ENCODE measurements at places on chromosomes 3 and 15. TPM values are rescaled to one million over a fixed set of nuclear protein-coding genes. Genes with fewer than 3 reads are reported as not detected.
A peak's percentile ranks its signal among the peaks of the same experiment; 100 is the strongest.

FGF7 gene
- 0.02 TPM for total RNA-seq

- peak; percentile 100 for DNase-seq
Measured at GRCh38 chr3:123834631-123835030, 49.5 kb downstream of the MYLK start.

DNA sequence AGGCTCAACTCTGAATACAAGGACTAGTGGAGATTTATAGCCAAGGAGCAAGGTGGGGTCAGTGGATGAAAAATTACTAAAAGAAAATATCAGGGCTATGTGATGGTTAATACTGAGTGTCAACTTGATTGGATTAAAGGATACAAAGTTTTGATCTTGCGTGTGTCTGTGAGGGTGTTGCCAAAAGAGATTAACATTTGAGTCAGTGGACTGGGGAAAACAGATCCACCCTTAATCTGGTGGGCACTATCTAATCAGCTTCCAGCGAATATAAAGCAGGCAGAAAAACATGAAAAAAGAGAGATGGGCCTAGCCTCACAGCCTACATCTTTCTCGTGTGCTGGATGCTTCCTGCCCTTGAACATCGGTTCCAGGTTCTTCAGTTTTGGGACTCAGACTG lies 14.4 kb upstream of the SENP7 start:
- DNase-seq: no peak

DNA sequence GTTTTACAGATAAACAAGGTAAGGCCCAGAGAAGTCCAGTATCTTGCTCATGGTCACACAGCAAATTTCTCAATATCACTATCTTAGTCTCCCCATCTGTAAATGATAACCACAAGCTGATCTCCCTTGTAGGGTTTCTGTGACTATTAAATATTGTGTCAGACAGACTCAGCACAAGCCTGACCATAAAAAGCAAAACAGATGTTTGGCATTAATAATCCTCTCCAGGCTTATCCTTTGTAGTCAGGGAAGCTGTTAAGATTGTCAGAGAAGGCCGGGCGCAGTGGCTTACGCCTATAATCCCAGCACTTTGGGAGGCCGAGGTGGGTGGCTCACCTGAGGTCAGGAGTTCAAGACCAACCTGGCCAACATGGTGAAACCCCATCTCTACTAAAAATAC lies 173.2 kb upstream of the PRICKLE2 start:
- DNase-seq: no peak

- no peak for DNase-seq
Measured at GRCh38 chr3:172347895-172348679, 100.2 kb downstream of the GHSR start.

DNA sequence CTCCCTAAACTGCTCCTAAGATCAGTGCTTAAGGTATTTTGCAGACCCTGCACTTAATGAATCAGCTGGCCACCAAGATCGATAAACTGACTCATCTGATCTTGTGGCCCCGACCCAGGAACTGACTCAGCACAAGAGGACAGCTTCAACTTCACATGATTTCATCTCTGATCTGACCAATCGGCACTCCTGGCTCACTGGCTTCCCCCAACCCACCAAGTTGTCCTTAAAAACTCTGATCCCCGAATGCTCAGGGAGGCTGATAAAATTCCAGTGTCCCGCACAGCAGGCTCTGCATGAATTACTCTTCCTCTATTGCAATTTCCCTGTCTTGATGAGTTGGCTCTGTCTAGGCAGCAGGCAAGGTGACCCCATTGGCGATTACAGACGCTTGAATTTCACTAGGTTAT lies 13.5 kb downstream of the HTR3E start:
- peak; percentile 84 for DNase-seq

DNA sequence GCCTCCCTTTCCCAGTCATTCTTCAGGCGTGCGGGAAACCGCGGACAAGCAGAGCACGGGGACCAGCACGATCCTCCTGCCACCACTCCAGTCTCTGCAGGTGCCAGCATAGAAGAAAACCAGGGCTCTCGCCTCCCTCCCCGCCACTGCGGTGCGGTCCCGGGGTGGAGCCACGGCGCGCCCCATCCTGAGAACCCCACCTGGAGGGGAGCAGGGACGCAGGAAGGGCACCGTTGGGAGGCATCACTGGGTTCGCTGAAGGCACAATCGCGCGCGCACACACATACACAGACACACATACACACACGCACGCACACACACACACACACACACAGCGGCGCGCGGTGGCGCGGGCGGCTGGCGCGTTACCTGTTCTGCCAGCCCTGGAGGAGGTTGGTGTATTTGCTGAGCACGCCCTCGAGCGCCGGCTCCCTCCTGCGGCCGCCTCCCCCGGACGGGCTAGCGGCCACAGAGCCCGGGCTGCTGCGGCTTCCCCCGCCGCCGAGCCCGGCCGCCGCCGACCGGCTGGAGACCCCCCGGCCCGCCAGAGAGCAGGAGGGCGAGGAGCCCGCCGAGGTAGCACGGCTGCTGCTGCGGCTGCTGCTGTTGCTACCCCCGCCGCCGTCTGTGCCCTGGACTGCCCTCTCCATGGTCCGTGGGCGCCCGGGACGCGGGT lies 394 bp downstream of the OSBPL10 start:
- peak; percentile 67 for DNase-seq

DNA sequence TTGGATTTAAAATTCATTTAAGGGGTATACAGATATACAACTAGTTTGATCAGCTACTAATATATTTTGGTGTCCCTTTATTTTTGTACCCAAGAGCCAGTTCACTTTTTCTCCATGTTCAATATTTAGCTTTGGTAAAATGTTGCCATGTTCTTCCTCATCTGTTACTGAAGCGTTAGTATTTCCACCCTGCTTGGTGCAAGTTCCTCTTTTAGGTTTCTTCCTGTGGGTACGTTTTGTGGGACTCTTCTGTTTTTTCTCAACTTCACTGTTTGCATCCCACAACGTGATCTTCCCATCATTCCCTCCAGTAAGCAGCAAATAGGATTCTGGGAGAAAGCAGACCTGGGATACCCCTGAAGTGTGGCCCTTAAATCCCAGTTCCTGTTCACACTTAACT lies 14.1 kb downstream of the WDR53 start:
- DNase-seq: no peak

DNA sequence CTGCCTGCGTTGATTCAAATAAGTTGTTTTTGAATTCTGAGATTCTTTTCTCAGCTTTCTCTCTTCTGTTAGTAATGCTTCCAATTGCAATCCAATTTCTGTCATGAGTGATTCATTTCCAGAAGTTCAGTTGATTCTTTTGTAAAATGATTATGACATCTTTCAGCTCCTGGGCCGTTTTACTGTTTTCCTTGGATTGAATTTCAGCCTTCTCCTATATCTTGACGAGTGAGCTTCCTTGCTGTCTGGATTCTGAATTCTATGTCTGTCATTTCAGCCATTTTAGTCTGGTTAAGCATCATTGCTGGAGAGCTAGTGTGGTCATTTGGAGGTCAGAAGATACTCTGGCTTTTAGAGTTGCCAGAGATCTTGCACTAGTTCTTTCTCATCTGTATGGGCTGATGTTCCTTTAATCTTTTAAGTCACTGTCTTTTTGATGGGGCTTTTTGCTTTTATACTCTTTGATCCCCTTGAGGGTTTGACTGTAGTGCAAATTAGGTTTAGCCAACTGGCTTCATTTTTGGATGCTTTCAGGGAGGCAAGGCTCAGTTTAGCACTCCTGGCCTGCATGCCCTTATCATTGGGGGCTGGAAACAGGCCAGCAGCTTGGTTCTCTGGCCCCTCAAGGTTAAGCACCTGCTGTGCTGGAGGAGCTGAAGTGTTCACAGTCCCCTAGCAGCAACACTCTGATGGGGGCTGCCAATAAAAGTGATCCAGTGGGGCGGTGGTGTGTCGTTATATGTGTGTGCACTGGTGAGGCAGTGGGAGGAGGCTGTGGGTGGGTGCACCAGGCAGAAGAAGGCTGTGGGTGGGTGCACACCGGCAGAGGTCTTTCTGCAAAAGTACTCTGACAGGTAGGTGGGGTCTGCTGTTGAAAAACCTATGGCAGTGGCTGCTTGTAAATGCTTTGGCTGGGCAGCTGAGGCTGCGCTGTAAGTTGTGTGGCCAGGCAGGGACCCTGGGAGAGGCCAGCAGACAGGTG lies 51.2 kb downstream of the MCTP2 start:
- DNase-seq: peak; percentile 22

ZNF502 gene
- 0.37 TPM for total RNA-seq

DNA sequence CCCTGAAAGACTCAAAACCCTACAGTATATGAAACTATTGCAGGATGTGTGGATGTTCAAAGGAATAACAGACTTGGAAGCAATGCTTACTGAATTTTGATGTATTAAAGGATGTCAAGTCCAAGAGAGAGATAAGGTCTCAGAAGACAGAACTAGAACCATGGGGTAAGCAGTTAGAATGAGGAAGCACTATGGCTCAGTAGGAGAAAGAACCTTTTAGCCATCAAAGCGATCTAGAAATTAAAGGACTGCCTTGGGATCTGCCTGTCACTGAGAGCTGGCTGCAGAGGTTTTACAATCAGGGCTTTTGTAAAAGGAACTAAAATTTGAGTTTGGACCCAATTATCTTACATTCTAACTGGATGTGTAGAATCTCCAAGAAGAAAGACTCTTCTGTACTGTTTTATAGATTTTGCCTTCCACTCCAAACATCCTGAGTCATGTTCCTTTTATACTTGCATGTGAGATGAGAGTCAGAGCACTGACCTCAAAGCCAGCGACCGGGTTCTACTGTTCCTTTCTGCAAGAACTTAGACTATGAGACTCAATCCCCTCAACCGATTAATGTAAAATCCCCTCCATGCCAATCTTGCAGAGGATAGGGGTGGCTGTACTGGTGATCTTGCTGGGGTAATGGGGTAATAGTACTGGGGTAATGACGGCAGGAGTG lies 412.3 kb upstream of the TPRG1 start:
- DNase-seq: no peak

CTXN2 gene
- not detected for total RNA-seq

- no peak for DNase-seq
Measured at GRCh38 chr15:99921101-99921500, 187.9 kb upstream of the LYSMD4 start.

DNA sequence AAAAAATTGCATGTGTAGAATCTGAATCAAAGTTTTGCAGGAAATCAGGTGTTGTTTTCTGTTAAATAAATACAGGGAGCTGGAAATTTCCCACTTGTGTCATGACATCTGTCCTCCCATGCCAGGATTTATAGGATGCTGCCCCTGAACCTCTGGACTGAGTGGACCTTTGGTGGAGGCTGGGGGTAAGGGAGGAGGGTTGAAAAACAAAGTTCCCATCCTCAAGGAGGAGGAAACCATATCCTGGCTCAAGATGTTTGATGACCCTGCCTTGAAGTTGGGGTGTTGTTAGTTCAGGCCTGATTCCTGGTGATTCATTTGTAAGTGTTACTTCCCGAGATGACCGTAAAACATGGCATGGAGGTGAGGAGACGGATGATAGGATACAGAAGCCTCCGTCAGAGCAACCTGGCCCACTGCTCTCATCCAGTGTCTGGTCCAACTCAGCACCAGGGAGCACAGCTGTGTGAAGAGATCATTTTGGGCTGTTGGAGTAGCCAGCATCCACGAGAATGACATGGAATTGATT lies 223.6 kb downstream of the CACNA2D3 start:
- DNase-seq: no peak

GRCh38 chr3:197573048-197573767 lies 17.4 kb upstream of the BDH1 start:
- no peak for DNase-seq

MORC1 gene
- total RNA-seq: 0.11 TPM

DNA sequence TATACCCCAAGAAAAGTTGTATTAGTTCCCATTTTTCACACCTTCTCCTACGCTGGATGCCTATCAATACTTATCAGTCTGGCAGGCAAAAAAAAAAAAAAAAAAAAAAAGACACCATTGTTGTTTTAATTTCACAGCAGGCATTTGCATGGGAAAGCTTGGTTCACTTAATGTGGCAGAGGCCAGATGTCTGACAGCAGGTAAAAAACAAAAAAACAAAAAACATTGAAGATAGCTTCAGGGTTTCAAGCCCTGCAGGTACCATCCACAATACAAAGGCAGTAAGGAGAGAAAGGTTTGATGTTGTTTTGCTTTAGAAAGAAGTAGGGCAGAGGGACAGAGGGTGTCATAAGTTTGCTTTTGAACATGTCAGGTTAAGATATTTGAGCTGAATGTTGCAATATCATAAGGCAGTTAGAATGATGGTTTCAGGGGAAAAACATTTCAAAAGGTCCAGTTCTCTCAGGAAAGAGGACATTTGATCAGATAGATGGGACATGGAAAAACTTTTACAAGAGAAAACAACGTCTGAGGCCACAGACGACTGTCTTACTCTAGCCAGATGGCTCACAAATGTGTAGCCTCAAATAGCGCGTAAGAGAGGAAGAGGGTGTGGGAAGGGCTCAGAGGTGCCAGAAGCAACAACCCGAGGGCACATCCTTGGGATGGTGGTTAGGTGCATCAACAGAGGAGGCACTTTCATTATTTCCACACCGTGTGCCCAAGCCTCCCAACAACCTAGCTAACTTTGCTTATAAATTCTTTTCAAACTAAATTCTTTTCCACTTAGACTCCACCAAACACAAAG lies 25.7 kb downstream of the PCOLCE2 start:
- DNase-seq: peak; percentile 56

MESP1 gene
- 1.1 TPM for total RNA-seq

DNA sequence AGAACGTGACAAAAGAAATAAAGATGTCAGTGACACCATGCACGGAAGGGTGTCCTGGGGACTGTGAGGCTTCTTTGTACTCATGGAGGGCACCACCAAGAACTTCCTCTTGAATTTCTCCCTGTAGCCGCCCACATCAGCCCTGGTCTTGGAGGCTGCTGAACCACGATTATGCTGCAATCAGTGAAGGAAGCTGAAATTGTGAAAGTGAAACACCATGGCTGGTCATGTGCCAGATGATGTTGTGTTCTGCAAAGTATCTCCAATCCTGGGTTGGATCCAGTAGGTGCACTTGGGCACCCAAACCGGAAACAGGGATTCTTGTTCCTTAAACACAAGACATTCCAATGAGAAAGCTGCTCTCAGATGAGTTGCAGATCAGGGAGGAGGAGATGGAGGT lies 104.4 kb upstream of the GOLGA6L6 start:
- peak; percentile 32 for DNase-seq

DNA sequence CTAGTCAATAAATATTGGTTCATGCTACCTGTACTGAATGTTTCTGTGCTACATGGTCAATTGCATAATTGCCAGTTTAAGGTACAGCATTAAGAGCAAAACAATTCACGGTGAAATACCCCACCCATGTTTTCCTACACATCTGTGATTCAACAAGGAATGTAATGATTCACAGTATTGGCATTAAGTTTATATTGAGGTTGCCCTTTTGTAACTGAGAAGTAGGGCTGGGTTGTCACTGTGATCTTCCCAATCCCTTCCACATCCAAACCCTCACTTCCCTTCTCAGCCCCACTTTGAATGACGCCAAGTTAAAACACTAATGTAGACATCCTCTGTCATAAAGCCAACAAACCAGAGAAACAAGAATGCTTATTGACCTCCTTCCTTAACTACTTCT lies 112.0 kb upstream of the TJP1 start:
- peak; percentile 92 for DNase-seq

DNA sequence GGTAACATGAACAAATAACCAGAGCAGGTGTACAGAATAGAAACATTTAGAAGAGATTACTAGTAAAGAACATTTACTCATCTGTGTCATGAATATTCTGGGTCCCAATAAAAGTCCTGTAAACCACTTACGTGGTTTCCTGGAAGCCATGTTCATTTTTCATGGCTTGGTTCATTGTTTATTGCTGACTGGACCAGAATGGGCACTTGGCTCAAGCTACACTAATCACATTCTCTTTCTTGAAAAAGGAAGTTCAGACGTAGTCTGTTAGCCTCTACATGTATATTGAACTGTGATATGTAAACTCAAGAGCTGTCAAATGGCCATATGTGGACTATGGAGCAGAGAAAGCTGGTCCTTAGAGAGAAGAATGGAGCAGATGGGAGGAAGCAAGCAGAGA lies 138.3 kb upstream of the FAM3D start:
- DNase-seq: no peak

IL5RA gene
- not detected for total RNA-seq

- DNase-seq: no peak
Measured at GRCh38 chr3:38460377-38461270, 6.9 kb downstream of the ACVR2B start.
